Inflammatory macrophage treated with lipopolysaccharide for 1 hour (primary cell): ENCODE measurements at places on chromosomes 7 and 10.

DNA sequence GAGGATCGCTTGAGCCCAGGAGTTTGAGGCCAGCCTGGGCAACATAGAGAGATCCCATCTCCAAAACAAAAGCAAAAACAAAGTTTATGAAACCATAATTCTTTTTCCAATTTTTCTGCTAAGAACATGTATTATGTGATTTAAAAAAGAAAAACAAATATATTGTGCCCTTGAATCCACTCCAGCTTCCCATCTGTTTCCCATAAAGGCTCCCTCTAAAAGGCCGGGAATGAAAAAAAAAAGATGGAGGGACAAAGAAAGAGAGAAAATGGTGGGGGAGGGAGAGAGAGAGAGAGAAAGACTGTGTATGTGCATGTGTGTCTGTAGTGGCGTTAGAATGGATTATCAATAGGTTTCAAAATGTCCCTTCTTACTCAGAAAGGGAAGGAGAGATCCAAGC is 20.5 kb upstream of the GSDME start:
- no peak for DNase-seq

DNA sequence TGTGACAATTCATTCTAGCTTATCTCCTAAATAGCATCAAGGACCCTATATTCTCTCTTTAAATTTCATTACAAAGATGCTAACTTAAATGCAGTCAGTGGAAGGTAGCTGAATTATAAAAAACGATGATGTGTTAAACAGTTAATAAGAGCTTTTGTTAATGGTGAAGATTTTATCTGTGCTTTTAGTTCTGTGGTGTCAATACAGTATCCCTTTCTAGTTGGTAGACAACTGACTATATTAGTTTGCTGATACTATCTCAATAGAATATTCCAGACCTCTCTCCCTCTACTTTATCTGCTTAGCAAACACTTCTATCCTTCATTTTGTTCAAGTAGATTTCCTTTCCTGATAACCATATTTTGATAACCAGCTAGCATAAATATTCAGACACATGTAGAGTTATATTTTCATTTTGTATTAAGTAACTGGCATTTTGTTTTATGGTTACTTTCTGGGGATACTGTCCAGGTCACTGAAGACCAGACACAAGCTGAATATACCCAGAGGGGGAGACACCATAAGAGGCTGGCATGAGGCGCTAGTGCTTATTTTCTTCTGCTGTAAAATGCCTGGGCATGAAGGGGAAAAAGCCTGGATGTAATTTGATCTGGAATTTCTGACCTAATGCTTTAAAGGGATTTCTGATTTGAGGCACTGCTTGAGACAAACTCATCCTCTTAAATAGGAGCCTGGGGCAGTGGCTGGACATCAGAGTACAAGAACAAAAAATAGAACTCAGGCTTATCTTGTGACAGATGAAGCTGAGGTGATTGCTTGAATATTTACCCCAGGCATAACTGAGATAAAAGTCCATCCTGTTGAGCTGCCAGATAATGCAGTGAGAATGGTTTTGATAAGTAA is 197.5 kb downstream of the MALRD1 start:
- DNase-seq, result no peak

DNA sequence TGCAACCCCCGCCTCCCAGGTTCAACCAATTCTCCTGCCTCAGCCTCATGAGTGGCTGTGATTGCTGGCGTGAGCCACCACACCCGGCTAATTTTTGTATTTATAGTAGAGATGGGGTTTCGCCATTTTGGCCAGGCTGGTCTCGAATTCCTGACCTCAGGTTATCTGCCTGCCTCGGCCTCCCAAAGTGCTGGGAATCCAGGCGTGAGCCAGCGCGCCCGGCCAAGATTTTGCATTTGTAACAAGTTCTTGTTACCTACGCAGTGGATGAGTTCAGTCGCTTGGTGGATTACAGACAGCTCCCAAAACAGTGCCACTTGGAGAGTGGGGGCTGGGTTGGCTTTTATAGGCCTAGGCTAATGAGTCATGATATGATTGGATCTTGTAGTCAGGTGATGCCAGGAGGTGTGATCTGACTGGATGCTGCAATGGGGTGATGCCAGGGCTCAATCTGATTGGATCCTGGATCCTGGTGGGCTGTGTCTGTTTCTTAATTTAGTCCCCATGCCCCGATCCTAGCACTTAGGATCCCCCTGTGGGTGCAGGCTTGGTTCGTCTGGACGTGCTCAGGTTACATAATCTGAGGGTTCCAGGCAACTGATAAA is 20.3 kb downstream of the SBDS start:
- DNase-seq, result no peak

- DNase-seq, result peak; percentile 73
These were observed 16.8 kb upstream of the ABCB5 start for GRCh38 chr7:20598459-20599309.

GRCh38 chr10:43574001-43574892 is at the start of gene ZNF239:
TSS of gene ZNF239 (minus strand) at chr10:43574616. CDS start at chr10:43558079, 16,537 bp downstream.
- peak; percentile 71 for DNase-seq

DNA sequence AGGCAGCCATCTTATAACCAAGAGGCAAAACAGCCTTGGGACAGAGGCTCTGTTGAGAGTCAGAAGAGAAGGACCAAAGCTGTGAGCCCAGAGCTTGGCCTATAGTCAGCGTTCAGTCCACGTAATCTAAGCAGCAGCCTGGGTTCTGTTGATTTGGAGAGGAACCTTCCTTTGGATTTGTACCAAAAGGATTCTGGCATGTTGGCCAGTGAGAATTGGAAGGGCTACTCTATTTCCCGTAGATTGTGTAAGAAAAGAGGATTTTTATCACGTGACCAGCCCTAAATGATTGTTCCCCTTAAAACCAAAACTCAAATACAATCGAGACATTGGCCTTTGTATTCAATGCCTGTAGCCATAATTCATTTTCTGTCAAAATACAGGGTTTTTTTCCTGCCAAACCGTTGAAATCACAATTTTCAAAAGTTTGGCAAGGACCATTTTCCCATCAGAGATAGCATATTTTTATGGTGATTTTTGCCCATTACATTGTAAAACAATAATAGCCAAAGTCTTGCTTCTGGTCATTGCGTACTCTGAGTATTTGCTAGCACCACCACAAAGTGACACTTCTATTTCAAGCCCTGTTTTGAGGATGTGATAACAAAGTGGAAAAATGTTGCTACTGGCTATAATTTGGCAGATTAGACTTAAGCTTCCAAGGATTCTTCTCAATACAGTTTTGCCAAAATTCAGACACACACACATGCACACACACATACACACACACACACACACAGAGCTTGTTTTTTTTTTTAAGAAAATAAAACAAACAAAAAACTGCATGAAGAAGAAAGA is 23.1 kb upstream of the BMPER start:
- DNase-seq, result no peak
